ENCODE measurements at places on chromosomes 6 and 20.

GRCh38 chr6:149907317-149907716, 9.4 kb upstream of the RAET1E start:
- DNase-seq: no peak

DNA sequence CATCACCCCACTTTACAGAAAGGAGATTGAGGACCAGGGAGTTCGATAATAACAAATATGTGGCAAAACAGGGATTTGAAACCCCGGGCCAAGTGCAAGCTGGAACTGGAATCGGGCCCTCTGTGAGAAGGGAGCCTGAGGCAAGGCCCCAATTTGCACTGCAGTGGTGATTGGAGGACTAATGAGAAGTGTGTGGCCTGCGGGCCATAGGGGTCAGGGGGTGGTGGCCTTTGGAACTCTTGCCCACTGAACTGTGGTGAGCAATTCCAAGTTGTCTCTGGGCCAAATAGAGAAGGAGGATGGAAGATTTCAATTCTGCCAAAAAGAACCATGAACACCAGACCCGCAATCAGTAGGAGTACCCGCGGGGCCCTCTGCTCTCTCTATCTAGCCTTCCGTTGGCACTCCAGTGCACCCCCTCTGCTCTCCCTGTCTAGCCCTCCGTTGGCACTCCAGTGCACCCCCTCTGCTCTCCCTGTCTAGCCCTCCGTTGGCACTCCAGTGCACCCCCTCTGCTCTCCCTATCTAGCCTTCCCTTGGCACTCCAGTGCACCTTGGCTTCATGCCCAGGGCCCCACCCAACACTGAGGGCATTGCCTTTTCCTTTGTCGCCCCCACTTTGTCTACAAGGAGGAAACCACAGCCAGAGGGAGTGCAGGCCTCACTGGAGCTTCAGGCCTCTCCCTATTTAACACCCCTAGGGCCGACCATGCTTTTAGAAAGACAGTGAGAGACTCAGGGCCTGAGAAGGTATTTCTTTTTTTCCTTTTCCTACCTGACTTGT, 6.0 kb upstream of the PTPRA start:
- DNase-seq: no peak

DNA sequence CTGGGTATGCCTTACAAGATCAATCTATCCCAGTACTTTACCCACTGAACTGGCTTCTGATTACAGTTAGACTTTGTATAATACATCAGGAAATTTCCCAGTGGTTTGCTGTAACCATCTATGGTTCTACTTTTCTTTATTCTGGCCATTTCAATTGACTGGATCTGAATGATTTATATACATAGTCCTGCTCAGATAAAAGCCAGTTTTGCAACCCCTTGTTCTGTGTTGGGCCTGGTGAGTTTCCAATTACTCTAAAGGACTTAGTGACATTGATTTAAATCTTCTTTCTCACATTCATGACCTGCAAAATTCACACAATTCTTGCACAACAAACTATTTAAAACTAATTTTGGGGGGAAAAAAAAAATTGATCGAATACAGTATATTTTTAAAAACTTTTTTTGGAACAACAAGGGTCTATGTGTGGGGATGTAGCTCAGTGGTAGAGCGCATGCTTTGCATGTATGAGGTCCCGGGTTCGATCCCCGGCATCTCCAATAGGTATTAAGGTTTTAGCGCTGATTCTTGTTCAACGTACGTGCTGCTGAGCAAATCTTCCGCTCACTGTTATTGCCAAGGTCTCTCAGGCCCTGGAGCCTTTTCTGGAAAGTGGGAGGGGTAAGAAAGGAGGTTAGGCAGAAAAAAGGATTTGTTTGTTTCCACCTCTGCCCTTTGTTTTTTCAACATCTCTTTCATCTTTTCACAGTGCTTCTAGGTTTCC, 117.5 kb downstream of the GPX5 start:
- DNase-seq: peak; percentile 69

GRCh38 chr6:13013681-13014503, 297.3 kb downstream of the PHACTR1 start:
- DNase-seq: no peak

- DNase-seq: no peak
These were observed 34.1 kb downstream of the TRMT11 start for GRCh38 chr6:126020305-126021050.

DNA sequence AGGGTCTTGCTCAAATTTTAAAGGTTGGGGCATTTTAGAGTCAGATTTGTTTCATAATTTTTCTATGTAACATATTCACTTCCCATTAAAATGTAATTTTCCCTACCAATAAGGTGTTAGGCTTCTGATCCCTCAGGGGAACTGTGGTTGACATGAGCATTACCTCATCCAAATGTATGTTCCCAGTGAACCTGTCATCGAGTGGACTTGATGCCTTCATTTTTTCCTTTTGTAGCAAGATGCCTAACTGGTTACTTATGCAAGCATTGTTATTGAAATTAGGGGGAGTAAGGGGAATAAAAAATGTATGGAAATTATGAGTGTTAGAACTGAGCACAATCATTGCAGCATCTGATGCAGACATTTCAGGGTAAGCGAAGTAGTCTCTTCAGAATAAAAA, 360.5 kb downstream of the BCKDHB start:
- DNase-seq: no peak

DNA sequence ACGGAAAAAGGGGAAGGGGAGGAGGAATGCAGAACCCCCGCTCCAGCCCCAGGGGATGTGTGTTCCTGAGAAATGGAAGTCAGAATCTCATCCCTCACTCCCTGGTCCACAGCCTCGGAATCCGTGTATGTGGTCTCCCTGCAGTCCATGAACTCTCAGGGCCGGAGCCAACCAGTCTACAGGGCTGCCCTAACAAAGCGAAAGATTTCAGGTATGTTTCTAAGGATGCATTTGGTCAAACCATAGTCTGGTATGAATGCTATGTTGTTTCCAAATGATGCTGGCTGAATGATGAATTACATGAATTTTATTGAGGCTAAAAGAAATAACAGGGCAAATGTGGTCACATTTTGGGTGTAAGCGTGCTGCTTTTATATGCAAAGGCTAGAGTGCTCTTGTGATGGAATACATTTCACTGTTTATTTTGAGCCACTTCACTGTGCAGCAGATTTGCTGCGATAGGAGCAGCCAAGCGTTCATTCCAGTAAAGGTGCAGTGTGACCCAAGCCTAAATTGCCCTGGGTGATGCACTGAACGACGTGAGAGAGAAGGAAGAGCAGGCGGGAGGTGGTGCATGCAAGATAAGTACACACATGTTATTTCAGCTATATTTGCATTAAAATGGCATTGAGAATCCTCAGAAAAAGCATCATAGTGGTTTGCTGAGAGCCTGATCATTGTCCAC, 52.4 kb downstream of the FNDC1 start:
- DNase-seq: no peak

DNA sequence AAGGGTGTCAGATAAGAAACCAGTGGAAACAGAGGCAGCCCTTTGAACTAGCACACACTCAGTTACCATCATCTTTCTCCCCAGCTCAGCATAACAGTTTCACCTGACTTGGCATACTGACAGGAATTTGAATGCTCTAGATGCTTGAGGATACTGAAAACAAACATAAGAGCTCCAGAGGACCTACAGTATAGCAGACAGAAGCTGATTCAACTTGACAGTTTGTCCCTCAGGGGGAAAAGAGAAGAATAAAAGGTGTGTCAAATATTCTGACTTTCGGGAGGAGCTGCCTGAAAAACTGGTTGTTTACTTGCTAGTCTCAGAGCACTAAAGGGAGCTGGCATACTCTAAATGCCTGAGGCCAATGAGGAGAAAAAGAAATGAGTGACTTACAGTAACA, 35.1 kb downstream of the EYS start:
- no peak for DNase-seq

Data from iPS DF 19.7 (cell line).